ENCODE measurements at places on chromosomes 11 and 22.

DNA sequence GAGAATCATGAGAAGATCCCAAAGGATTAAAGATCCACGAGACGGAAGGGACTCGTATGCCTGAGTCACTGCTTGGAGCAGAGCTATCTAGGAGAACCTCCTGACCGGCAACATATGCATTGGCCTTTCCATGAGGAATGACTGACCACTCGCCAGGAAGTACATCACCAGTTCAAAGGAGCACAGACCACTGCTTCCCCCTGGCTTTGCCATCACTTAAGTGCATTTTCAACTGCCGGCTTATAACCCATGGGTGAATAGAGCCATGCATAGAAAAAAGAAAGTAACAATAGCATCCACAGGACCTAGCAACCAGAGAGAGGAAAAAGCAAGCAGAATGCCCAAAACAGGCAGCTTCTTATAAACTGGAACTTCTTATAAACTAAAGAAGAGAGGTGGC, 98.3 kb upstream of the ZC3H12C start:
- no peak for DNase-seq

DNA sequence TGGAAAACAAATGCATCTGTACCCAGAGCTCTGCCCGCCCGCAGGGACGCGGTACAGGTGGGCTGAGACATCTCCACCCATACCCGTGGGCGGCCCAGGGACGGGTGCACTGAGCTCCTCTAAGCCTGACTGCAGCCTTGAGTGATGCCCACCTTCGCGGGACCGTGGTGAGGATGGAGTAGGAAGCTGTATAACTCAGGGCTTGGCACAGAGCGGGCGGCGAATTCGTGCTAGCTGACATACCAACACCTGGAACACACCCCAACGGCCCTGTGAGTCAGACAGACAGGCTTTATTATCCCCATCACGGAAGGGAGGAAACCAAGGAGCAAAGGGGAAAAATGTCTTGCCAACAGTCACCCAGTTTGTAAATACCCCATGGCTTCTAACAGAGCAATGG, 61.9 kb downstream of the SMCO4 start:
- no peak for DNase-seq

DNA sequence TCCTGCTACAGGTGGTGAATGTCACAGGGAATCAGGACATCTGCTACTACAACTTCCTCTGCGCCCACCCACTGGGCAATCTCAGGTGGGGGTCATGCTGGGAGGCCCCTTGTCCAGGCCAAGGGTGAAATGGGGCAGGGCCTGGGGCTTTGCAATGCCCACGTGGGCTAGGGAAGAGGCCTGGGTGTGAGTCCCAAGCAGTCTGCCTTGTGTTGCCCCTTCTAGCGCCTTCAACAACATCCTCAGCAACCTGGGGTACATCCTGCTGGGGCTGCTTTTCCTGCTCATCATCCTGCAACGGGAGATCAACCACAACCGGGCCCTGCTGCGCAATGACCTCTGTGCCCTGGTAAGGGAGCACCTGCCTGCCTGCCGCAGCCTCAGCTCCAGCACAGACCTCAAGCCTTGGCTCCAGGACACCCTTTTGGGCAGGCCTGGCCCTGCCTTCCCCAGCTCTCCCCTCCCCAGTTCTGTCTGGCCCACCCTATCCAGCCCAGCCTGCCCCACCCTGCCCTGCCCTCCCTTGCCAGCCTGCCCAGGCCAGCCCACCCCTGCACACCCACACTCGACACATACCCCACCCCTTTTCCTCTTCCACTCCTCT, 9.1 kb upstream of the TAGLN start:
- peak; percentile 61 for DNase-seq

DNA sequence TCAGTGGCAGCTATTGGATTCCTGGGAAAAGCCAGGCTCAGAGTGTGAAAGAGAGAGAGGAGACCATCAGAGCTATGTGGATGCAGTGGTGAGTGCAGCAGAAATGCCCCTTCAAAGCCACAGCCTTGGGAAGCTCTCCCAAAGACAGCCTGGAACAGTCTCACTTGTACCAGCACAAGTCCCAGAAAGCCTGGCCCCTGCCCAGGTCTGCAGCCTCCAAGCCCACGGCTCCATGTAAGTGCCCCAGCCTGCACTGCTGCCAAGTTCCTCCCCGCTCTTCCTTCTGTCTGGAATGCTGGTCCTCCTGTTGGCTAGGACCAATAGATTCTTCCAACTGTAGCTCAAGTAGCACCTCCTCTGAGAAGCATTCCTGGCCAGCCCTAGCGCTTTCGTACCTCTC, 539.7 kb downstream of the MIAT start:
- DNase-seq = peak; percentile 55

DNA sequence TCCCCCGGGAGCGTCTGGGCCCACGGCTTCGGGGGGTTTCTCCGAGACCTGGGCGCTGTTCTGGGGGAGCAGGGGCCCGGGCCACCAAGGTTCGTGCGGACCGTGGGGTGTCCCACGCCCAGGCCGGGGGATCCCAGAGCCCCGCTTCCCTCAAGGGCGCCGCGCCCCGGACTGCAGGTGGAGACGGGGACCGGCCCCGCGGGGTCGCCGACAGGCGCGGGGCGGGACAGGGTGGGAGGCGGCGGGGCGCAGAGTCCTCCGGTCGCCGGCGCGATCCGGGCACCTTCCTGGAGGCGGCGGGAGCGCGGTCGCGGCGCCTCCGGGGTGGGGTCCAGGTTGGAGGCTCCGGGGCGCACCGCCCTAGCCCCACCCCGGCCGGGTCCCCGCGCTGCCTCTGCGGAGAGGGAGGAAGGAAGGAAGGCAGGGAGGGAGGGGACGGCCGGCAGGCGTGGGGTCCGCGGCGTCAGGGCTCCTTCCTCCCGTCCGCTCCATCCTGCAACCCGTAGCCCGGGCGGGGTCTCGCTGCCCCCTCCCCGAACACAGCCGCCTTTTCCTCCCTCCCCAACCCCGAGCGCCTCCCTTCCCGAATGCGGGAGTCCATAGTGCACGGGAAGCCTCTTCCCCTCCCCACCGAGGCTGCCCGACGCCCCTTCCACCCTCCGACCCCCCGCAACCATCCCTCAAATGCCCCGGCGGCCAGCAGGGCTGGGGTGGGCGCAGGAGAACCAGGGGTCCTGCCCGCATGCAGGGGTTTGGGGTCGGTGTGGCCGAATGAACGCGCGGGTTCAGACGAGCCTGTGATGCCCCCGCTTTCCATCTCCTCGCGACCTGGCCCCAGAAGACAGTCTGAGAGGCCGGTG, 4.3 kb upstream of the ZBED4 start:
- DNase-seq = no peak

- DNase-seq = peak; percentile 72
These were observed 17.7 kb upstream of the TUB start for GRCh38 chr11:8063324-8063723.

GRCh38 chr11:94433049-94433448, 31.8 kb upstream of the GPR83 start:
- no peak for DNase-seq

DNA sequence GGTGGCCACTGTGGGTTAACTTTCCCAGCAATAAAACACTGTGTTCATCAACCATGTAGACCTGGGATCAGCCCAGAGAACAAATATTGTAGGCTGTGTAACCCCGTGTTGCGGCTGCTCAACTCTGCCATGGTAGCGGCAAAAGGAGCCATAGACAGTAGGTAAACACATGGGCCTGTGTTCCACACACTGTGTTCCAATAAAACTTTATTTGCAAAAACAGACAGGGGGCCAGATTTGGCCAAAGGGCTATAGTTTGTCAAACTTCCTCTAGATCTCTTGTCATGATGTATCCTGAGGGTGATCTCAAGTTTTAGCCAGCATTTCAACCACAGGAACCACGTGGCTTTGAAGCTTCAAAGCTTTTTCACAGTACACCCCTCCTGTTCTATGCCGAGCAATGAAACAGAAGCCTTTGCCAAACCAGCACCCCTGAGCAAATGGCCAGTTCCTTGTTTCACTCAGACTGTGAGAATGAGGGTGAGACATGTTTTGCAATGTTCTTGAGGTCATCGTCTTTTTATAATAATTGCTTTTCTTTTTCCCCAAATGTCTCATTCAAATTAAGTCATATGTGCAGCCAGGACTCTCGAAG, 49.9 kb upstream of the FADD start:
- DNase-seq = no peak

DNA sequence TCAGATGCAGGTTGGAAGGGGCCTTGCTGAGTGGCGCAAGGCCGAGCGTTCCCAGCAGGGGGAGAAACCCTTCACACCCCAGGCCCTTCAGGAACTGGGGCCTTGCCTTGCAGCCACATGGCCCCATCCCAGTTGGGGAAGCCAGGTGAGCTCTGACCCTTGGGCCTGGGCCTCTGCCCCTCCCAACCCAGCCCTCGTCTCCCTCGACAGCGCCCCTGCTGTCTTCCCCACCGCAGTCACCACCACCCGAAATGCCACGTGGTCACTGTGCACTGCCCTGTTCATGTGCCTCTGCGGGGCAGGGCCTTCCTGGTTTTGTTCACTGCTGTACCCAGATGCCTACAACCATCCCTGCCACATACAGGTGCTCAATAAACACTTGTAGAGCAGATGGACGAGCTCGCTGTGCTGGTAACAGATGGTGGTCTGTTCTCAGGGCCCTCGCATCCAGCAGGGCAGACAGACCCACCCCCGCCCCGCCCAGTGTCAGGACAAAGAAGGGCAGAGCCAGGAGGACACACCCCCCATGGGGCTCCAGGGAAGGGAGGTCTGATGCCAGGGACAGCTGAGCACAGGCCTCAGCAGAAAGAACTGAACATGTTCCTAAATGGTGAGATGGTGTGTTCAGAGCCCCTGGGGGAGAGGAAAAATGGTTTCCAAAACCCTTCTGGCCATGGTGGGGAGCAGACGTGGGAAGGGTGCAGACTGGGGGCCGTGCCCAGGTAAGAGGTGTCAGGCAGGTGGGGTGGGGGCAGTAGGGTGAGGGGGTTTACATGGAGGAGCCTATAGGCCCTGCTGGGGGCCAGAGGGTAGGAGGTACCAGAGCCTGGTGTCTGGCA, 3.7 kb downstream of the POLR2L start:
- DNase-seq = no peak

GRCh38 chr11:102276783-102277182, 40.5 kb upstream of the BIRC3 start:
- no peak for DNase-seq

DNA sequence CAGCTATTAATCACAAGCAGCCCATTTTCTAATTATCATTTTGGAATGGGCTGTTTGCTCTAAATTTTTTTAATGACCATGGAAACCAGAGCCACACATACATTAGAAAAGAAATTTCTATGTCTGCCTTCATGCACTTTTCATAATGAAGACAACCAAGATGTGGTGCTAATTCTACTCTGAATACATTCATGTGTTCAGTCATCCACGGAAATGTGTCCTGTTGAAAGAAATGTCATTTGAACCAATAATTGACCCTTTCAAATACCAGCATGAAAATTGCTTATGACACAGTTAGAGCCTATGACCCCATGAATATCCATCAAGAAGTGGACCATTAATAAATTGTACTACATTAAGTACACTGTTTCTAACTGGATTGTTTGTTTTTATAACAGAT, 99.7 kb upstream of the KCNA4 start:
- DNase-seq = no peak

- no peak for DNase-seq
These were observed 65.2 kb downstream of the CSTPP1 start for GRCh38 chr11:47001781-47002181.

GRCh38 chr11:22467248-22467647, 129.1 kb downstream of the SLC17A6 start:
- DNase-seq = no peak

GRCh38 chr11:58796333-58796732, 48.2 kb downstream of the GLYATL2 start:
- DNase-seq = no peak

DNA sequence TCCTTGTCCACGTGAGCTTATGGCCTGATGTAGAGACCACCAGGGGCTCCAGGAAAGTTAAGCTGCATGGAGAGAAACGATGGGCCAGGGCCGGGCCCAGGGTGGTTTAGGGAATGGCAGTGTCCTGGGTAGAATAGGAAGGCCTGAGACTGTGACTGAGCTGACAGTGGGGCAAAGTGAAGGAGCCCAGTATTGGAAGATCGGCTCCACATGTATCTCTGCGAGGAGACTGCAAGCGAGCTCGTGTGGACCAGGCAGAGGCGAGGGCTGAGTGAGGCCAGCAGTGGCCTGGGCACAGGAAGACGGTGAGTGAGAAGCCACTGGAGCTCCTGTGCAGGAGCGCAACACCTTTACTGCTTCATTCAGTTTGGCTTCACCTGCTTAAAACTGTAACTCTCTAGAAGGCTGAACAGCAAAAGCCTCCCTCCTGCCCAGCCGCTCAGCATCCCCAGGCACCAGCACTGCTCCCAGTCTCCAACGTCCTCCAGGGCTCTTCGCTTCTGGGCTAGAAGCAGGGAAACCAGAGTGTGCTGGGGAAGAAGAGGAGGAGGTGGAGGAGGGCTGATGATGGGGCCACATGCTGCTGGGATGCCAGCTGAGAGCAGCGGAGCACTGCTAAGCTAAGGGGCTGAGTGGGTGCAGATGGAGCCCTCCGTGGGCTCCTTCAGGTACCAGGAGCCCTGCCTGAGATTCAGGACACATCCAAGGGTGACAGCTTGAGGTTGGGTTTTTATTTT, 13.5 kb downstream of the TCIRG1 start:
- no peak for DNase-seq

DNA sequence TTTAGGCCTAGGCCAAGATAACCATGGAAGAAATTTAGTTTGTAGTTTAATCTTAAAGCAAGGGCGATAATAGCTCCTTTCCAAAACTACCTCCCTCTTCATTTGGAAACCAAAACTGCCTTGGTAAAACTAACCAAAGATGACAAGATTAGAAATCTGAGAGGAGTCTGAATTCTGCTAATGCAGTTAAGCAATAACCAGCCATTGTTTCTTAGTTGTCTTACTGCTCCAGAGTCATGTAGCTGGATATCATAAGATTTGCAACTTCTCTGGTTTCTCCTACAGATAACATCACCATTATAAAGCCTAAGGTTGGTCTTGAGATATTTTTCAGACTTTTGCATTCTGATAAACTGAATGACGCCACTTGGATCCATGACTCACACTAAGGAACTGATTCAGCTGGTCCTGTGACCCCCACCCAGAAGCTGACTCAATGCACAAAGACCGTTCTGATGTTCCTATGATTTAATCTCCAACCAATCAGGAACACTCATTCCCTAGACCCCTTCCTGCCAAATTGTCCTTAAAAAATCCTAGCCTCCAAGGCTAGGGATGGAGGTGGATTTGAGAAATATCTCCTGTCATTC, 200.8 kb downstream of the LUZP2 start:
- no peak for DNase-seq
